ENCODE measurements at places on chromosomes 11 and 22. TPM values are rescaled to one million over a fixed set of nuclear protein-coding genes. Genes with fewer than 3 reads are reported as not detected.

Gene UCP3
- total RNA-seq: 0.98 TPM

Gene KCNQ1OT1
- total RNA-seq: 2.0 TPM

Gene UBQLNL
- total RNA-seq: under 0.01 TPM

Gene TMEM191B
- 2.2 TPM for total RNA-seq

Gene CSNK2A3
- 2.5 TPM for total RNA-seq

Gene CRYBA4
- total RNA-seq: not detected

Gene MS4A6A
- total RNA-seq: 0.98 TPM

Gene CHRDL2
- 0.25 TPM for total RNA-seq

Gene TRIM48
- total RNA-seq: not detected

Gene LRRN4CL
- 0.25 TPM for total RNA-seq

Gene OR52E8
- total RNA-seq: not detected

Gene FSHB
- not detected for total RNA-seq

Gene JOSD1
- total RNA-seq: 44.5 TPM

Gene HBG2
- 915 TPM for total RNA-seq

Gene MAPK8IP2
- 70.3 TPM for total RNA-seq

Gene PDGFB
- total RNA-seq: 4.4 TPM

Gene IRAG1
- total RNA-seq: 0.98 TPM

Gene MMP11
- 12.8 TPM for total RNA-seq

Gene MS4A15
- not detected for total RNA-seq

Gene CASTOR1
- total RNA-seq: 1.5 TPM

Gene FZD4
- 17.9 TPM for total RNA-seq

Gene CADM1
- total RNA-seq: 142 TPM

Gene CCDC89
- 0.25 TPM for total RNA-seq

Gene OR6T1
- total RNA-seq: not detected

Gene SHANK2
- 41.6 TPM for total RNA-seq

Gene GAB4
- not detected for total RNA-seq

Gene CCDC87
- 0.25 TPM for total RNA-seq
